ENCODE measurements at places on chromosomes 5 and 9. TPM values are rescaled to one million over a fixed set of nuclear protein-coding genes. Genes with fewer than 3 reads are reported as not detected.

- ATAC-seq: peak; percentile 98
Observed at GRCh38 chr5:123429993-123430392, 6.8 kb upstream of the CEP120 start.

DNA sequence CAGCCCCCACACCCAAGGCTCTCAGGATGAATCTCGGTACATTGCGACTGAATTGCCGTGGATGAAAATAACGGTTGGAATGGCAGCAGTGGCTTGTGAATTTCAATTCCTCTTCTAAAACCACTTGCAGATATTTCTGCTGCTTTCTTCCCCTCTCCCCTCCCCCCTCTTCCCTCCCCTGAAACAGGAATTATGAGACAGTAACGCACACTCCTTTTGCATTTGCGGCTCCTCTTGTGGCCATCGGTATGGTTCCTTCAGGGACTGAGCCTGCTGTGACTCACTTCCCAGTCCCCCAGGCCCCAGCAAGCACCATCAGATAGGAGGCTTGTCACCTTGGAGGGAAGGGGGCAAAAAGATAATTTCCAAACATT lies 9.7 kb downstream of the DCANP1 start:
- ATAC-seq: no peak

DNA sequence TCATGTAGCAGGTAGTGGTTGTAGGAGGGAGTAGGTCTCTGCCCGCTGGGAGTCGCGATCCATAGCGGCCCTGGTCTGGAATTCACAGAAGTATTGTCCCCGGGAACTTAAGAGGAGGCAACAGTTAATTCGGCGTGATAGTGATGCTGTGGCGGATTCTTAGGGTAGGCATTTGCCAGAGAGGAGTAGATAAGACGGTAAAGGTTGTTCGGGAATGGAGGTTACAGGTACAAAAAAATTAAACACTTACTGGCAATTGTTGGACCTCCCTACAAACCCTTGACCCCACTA lies 679 bp downstream of the SMC5 start:
- ATAC-seq: no peak

- ATAC-seq: peak; percentile 85
Observed at GRCh38 chr5:34045996-34046395, 3.0 kb upstream of the C1QTNF3 start.

DNA sequence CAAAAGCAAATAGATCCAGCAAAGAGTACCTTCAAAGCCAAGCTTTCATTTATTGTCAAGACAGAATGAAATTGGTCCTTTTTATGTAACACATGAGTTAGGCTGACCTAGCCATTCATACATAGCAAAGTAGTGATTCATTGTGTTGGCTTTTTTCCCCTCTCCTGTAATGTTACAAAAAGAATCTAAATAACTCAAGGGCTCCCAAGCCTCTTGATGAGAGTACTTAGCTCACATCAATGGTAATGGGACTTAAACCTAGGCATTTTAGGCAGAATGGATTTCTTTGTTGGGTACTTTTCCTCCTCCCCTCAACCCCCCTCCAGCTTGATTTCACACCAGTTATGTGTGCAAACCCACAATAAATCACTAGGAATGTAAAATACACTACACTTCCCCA lies 123.7 kb downstream of the EBF1 start:
- ATAC-seq: no peak

- ATAC-seq: peak; percentile 81
Observed at GRCh38 chr5:119367502-119368237, 11.9 kb downstream of the TNFAIP8 start.

GRCh38 chr9:69465473-69465872 lies 140.5 kb downstream of the ENTREP1 start:
- no peak for ATAC-seq

DNA sequence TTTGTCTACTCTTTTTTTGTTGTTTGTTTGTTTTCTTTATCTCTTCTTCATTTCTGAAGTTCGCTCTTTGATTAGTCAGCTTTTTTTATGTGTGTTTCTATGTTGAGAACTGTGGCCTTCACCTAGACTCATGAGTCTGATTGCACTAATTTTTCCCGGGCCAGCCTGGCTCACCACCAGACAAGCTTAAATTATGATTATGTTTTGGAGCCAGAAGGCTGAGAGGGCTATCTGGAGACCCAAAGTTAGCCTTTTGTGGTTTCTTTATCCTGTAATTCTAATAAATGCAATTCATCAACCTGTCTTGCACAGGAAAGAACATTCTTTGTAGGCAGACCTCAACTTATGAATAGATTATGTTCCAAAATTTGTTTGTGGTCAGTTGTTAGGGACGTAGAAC lies 20.8 kb upstream of the ACTBL2 start:
- ATAC-seq: no peak

DNA sequence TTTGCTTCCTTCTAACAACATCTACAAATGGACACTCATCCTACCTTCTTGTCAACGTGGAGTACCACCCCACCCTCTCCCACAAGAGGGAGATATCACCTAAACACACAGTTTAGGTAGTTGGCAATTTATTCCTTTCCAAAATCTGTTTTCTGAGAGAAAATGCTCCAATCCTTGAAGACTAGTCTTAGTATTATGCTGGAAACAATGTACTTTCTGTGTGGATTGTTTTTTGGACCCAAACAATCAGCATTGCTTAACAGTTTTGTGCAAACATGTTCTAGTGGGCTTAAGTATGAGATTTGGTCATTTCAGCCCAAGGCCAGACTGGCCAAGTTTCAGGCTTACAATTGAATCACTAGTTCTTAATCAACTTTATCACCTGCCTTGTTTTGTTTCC lies 359.1 kb downstream of the ARHGEF28 start:
- ATAC-seq: peak; percentile 36

GRCh38 chr9:13436591-13436990 lies 157.1 kb upstream of the MPDZ start:
- ATAC-seq: no peak

ZNF483 gene
- total RNA-seq: 0.36 TPM

GPR21 gene
- total RNA-seq: 0.76 TPM

WDR38 gene
- total RNA-seq: not detected

Data from esophagus mucosa (tissue), 1 donor.